T follicular helper cell (primary cell): ENCODE measurements at places on chromosomes 1 and 21.

- no peak for DNase-seq
These were observed 69.1 kb upstream of the ZP4 start for GRCh38 chr1:237959838-237960237.

GRCh38 chr1:236489710-236490377 is 33.9 kb upstream of the LGALS8 start:
- no peak for DNase-seq

- no peak for DNase-seq
These were observed 59.0 kb downstream of the NFASC start for GRCh38 chr1:204929487-204930154.

GRCh38 chr1:1212780-1213344 is 1.1 kb downstream of the TNFRSF4 start:
- DNase-seq: no peak

- DNase-seq: no peak
These were observed 166.4 kb downstream of the TRABD2B start for GRCh38 chr1:47830641-47831333.

- DNase-seq: no peak
These were observed 28.0 kb downstream of the CRYAA start for GRCh38 chr21:43196826-43197225.

GRCh38 chr1:26419494-26419893 is 8.9 kb downstream of the LIN28A start:
- no peak for DNase-seq

- DNase-seq: no peak
These were observed 38.3 kb upstream of the DUSP10 start for GRCh38 chr1:221780175-221780574.

GRCh38 chr1:228035844-228036243 is 29.0 kb downstream of the WNT3A start:
- no peak for DNase-seq

- no peak for DNase-seq
These were observed 96.5 kb upstream of the CLDN14 start for GRCh38 chr21:36576441-36576840.

- no peak for DNase-seq
These were observed 34.4 kb downstream of the GLUL start for GRCh38 chr1:182357171-182357570.

DNA sequence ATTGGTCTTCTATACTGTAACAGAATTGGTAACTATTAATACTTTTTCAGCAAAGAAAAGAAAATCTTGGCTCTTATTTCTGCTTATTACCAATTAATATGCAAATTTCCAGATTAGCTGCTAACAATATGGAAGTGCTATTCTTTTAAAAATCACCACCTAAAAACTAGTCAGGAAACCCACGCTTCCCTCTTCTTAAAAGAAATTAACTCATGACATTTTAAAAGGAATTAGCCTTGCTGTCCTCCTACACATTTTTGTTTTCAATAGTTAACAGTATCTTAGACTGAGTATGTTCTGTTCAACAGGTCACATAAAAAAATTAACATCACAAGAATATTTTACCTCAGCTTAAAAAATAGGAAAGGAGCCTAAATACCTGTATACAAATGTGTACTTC is 27.3 kb downstream of the ABL2 start:
- DNase-seq: no peak

GRCh38 chr1:6342056-6342455 is 51.5 kb downstream of the ACOT7 start:
- no peak for DNase-seq

GRCh38 chr21:43953021-43953420 is 59.1 kb upstream of the TRAPPC10 start:
- DNase-seq: no peak

GRCh38 chr1:229225331-229225782 is 45.6 kb upstream of the RAB4A start:
- DNase-seq: no peak

DNA sequence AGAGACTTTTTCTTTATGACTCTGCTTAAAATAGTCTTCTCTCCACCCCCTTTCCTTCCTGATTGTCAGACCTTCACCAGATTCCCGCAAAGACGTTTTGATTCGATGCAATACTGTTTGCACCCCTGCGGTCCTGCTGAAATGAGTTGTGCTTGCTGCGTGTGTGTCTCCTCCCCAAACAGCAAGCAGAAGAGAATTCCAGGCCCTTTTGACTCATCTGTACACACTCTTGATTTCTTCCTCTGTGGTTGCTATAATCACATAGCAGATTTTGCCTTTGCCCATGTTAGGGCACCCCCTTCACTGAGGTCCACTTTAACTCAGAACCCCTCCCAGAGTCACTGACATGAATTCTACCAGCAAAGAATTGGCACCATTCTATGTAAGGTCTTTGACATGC is 136.5 kb downstream of the ZZZ3 start:
- no peak for DNase-seq

- peak; percentile 25 for DNase-seq
These were observed 57.4 kb downstream of the OLIG1 start for GRCh38 chr21:33127154-33127867.

GRCh38 chr1:59124166-59124565 is 172.7 kb upstream of the FGGY start:
- no peak for DNase-seq

- no peak for DNase-seq
These were observed 7.3 kb downstream of the NPR1 start for GRCh38 chr1:153685544-153686340.

DNA sequence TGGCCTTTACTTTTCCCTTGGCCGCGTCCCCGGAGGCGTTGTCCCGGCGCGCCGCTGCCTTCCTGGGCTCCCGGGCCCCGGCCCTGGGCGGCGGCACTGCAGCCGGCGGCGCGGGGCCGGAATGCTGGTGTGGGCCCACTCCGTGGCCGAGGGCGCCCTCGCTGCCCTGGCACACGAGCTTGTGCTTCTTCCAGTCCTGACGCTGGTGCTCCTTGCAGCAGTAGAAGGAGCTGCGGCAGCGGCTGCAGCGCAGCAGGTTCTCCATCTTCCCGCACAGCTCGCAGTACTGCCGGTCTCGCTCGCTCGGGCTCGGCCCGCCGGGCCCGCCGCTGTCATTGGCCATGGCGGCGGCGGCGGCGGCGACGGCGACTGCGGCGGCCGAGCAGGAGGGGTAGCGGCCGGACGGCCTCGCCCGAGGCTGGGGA is 529 bp downstream of the EGLN1 start:
- DNase-seq: peak; percentile 21

GRCh38 chr1:168499688-168500049 is 44.1 kb downstream of the XCL2 start:
- no peak for DNase-seq

GRCh38 chr1:156103521-156103947 is 11.0 kb upstream of the LMNA start:
- DNase-seq: peak; percentile 43

- DNase-seq: no peak
These were observed 28.1 kb upstream of the AK4 start for GRCh38 chr1:65119951-65120350.

GRCh38 chr1:104884939-104885338 is 1135.2 kb downstream of the AMY1C start:
- no peak for DNase-seq

- DNase-seq: no peak
These were observed 14.3 kb downstream of the CD2 start for GRCh38 chr1:116768416-116769103.

- DNase-seq: no peak
These were observed at the start of gene ABCA4 for GRCh38 chr1:94120991-94121390. ABCA4 (minus strand) TSS chr1:94121148; CDS start chr1:94121045, 103 bp downstream.

DNA sequence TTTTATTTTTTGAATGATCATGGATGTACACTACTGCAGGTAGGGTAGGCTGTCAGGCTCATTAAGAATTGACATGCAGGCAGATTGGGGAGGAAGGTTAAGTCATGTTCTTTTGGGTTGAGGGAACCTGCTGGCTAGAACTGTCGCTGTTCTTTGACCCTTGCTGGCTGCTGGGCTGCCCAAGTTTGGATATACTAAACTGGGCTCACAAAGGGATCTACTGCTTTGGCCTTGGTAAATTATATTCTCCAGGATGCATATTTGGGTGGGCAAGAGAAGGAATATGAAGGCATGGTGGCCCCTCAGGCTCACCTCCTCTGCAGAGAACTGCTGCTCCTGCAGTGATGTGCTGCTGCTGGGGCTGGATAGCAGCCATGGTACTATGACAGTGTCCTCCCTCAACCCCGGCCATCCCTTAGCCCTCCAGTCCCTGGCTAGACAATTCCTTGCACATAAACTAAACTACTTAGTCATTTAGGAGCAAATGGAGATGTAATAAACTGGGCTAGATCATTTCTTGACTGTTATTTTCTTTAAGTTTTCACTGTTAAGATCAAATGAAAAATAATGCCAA is 6.1 kb downstream of the ATP1A1 start:
- DNase-seq: no peak

GRCh38 chr1:88618331-88618730 is 65.7 kb upstream of the PKN2 start:
- DNase-seq: no peak

DNA sequence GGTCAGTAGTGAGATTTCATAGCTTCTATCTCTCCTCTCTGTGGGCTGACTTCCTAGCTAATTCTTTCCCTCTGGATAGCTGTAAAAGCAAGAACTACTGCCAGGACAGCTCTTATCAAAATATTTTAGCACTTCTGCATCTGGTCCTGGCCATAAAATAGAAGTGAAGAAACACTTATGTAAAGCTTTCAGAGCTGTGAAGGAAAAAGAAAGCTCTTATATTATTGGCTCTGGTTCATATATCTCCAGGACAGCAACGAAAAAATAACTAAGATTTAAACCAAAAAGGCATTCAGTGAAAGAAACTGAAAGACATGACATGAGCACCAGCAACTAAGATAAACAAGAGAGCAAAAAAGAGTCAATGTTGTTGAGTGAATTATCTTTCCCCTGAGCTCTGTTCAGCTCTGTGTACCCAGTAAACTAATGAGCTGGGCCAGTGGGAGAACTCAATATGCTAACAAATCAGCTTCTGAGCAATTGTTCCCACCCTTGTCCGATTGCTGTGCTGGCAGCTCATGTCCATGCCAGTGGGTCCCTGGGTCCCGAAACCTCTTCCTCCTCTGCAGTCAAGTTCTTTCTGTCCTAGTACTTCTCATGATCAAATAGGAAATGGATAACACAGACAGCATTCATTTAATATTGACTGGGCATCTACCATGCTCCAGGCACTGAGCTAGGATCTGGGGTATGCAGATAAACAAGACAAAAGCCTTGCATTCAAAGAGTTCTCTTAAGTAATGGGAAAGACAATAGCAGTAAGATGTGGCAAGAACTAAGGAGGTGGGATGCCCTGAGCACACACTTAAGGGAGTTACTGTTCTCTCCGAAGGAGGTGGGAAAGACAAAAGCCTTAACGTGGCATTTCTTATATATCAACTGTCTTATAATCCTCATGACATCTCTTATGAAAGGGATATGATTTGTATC is 45.3 kb upstream of the MAN1A2 start:
- no peak for DNase-seq

GRCh38 chr1:154467434-154468102 is 34.5 kb upstream of the TDRD10 start:
- DNase-seq: no peak

DNA sequence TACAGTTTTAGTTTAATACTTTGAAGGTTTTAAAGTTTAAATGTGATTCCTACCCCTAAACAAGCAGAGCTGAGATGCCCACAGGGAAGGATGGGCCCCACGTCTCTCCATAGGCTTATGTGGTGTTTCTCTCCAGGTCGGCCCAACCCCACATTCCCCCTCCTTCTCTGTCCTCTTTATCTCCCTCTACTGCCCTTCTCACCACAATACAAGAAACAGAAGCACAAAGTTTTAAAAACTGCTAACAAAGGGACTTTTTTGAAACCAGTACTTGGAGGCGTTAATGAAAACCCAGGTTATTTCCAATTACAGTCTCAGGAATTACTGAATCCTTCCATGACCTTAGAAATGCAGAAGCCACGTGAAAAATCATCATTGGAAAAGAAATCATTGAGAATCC is 324.0 kb downstream of the NTNG1 start:
- DNase-seq: no peak

- no peak for DNase-seq
These were observed 17.0 kb downstream of the CERS2 start for GRCh38 chr1:150957666-150958065.

GRCh38 chr1:224860488-224861338 is 68.8 kb upstream of the DNAH14 start:
- DNase-seq: no peak

- no peak for DNase-seq
These were observed 20.1 kb upstream of the CDCP2 start for GRCh38 chr1:54172614-54173599.

GRCh38 chr1:53860967-53861411 is 22.9 kb upstream of the NDC1 start:
- peak; percentile 33 for DNase-seq

GRCh38 chr1:204852854-204853253 is 17.8 kb upstream of the NFASC start:
- no peak for DNase-seq

DNA sequence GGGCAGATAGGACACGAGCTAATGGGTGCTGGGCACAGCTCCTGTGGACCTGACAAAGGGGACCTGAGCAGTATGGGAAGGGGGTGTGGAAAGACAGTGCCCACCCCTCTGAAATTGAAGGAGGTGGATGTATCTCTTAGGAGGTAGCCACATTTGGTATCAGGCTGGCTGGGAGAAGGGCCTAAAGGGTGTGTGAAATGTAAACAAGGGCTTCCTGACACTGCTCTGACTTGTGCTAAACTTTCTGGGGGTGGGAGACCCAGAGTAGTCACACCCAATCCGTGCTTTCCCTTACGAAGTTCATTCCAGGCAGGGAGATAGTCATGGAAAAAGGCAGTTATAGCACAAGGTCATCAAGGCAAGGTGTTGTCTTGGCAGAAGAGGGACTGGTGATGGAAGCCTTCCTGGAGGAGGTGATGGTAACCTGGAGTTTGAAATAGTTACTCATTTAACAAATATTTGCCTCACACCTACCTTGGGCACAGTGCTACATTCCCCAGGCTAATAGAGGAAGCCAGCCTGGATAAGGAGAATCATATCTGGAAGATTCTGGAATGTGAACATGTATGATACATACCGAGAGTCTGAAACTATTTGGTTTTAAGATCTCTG is 5.3 kb upstream of the CCDC24 start:
- DNase-seq: no peak

DNA sequence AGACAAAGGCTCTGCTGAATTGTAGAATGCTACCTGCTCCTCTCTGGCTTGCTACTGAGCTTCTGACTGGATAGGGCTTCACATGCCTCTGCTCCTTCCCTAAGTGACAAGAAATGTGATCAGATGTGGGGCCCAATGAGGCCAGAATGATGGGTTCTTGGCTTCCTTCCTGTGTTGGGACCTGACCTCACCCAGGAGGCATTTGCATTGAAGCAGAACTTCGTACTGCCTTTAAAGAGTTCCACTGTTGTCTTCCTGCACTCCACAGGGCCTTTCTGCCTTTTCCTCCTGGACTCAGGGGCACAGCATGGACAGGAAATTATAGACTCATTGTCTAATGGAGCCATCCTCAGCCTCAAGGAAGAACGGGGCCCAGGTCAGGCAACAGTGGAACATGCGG is 14.3 kb downstream of the ZNF670 start:
- no peak for DNase-seq
